Renal cortical epithelial cell (primary cell): ENCODE measurements at places on chromosomes 2 and 18.

DNA sequence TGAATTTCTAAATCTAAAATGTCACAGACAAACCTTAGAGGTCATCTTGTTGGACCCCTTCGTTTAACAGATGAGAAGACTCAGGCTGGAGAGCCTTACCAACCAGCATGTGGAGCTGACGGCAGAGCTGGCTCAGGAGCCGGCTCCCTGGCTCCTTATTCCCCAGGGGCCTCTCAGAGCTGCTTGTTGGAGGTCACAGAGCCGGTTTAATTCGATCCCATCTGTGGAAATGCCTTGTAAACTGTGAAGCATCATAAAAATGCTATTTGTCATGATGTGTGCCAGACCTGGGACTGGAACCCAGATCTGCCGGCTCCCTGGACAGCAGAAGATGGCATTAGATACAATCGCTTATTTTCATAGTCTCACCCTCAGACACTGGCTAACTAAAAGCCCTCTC lies 8.2 kb upstream of the CIB4 start:
- no peak for DNase-seq

GRCh38 chr2:204353823-204354222 lies 191.5 kb upstream of the PARD3B start:
- no peak for DNase-seq

DNA sequence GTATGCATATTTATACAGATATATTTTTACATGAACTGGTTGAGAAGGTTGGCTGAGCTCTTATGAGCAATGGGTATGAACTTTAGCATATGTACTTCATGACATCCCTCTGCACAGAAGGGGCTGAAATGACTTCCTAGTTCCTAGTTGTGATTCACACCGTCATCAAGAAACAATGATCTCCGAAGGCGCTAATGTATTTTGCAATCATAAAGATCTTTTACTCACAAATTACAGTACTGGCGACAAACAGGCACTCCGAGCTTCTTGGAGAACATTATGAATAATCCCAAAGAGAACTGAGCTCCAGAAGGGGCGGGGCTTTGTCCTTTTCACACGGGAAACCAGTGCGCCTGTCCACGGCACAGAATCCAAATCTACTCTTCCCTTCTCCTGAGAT lies 18.1 kb downstream of the BCL2 start:
- no peak for DNase-seq

GRCh38 chr18:57434536-57435494 lies at the start of gene ONECUT2:
Gene ONECUT2 (plus strand): TSS chr18:57435374. CDS start chr18:57435717, 343 bp downstream.
- peak; percentile 75 for DNase-seq

GRCh38 chr18:44922968-44923367 lies 242.3 kb downstream of the SETBP1 start:
- DNase-seq: no peak
